ENCODE measurements at places on chromosomes 1 and 21.
A peak's percentile ranks its signal among the peaks of the same experiment; 100 is the strongest.

DNA sequence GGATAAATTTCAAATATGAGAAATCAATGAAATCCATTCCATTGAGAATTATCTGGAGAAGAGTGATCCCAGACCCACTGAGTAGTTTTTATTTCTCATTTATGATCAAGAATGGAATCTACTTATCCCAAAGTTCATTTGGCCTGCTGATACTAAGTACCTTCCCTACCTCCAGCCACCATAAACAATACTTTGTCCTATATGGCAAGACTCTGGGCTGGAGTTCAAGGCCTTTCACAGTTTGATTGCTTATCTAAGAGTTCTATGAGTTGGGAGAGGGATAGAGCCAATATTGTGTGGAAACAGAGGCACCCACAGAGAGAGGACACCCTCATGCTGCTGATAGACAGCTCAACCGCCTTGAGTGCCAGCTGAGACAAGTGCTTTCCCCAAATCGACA is 5.1 kb downstream of the PDZK1 start:
- DNase-seq, result no peak

- DNase-seq, result no peak
Measured at GRCh38 chr1:235883261-235883927, 16.7 kb upstream of the LYST start.

GRCh38 chr1:19000065-19000464 is 43.6 kb upstream of the IFFO2 start:
- no peak for DNase-seq

DNA sequence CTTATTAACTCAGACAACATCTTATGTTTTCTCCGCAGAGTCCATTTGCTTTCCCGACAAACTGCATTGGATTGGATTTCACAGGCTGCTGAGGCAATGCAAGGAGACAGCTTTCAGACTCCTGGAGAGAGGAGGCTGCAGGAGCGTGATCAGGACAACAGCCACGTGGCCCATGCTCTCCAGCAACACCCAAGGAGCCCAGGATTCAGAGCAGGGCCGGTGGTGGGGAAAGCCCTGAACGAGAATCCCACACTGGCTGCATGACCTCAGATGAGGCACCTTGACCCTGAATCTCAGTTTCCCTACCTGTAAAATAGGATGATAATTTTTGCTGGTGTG is 78.3 kb upstream of the NFASC start:
- DNase-seq, result no peak

- DNase-seq, result no peak
Measured at GRCh38 chr1:111565968-111566367, 53.6 kb upstream of the RAP1A start.

GRCh38 chr1:217989510-217989909 is 295.6 kb upstream of the RRP15 start:
- no peak for DNase-seq

DNA sequence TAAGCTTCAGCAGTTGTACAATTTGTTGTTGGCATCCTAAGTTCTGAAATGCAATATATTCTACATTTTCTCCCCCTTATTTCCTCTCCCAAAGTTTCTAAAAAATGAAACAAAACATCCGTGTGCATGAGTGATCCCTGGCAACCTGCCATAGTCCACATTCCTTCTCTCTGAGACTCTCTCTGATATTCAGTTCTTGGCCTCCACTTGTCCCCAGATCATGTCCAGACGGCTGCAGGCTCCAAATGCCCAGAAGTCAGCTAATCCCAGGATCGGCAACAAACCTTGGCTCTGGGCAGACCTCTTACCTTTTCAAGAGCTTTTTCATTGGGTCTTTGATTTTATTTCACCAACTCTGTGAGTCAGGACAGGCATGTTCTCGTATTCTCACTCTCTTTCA is 187.8 kb downstream of the ETS2 start:
- DNase-seq, result no peak

- no peak for DNase-seq
Measured at GRCh38 chr1:165876121-165876520, 48.7 kb downstream of the UCK2 start.

GRCh38 chr1:16020325-16020724 is 1.5 kb upstream of the CLCNKA start:
- no peak for DNase-seq

- no peak for DNase-seq
Measured at GRCh38 chr1:50110656-50111055, 1.9 kb downstream of the ELAVL4 start.

DNA sequence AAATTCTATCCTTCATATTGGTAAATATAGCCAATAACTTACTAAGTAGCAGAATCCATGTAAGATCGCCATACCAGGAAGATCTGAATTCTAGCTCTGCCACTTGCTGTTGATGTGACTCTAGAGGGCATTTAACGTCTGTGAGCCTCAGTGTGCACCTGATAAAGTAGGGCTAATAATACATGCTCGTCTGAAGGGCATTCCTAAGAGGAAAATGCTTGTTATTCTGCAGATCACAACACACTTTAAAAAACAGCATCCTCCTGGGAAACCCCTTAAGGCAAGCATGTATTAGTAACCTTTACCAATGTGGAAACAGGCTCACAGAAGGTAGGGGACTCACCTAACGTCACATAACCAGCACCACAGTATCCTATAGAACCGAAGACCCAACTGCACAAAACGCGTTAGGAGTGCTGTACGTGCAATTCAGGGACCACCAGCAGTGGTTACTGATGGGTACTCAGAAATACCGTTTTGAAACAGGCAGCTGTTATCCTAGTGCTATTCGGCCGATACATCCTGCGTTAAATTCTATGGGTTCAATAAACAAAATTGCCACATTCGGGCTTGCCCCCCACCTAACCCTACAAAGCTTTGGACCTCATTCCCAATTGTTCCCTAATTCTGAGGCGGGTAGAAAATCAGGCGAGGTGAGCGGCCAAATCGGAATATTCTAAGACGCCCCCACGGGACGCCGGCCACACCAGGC is 758 bp downstream of the DEPDC1 start:
- DNase-seq, result no peak

DNA sequence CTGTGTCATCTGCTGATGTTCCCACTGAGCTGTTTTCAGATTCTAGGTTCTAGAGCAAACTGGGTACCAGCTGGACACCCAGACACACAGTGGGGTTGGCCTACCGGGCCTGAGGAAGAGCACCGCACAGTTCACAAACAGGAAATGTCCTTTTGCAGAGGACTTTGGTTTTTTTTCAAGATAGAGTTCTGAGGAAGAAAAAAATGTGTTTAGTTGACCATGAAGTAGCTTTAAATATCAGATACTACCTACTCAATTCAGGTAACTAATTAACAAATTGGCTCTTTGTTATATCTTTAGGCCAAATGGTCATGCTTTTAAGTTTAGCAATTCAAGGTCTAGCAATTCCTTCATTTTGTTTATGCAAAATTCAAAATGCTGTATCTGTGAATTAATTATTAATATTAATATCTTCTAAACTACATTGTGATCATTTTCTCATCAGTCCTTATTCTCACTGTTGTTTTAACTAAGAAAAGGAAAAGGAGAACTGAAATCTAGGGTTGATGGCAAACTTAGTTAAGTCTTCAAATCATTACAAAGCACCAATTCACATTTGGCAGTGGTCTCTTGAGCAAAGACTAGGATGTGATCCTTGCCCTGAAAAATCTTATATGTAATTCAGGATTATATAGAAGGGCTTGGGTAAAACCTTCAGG is 17.2 kb upstream of the NCF2 start:
- no peak for DNase-seq

DNA sequence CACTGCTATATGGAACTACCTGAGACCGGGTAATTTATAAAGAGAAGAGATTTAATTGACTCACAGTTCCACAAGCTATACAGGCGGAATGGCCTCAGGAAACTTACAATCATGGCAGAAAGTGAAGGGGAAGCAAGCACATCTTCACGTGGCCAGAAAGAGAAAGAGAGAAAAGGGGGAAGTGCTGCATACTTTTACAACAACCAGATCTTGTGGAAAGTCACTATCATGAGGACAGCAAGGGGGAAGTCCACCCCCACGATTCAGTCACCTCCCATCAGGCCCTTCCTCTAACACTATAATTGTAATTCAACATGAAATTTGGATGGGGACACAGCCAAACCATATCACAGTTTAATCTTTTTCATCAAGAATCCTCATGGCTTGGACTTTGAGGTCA is 339.2 kb upstream of the AJAP1 start:
- DNase-seq, result no peak

DNA sequence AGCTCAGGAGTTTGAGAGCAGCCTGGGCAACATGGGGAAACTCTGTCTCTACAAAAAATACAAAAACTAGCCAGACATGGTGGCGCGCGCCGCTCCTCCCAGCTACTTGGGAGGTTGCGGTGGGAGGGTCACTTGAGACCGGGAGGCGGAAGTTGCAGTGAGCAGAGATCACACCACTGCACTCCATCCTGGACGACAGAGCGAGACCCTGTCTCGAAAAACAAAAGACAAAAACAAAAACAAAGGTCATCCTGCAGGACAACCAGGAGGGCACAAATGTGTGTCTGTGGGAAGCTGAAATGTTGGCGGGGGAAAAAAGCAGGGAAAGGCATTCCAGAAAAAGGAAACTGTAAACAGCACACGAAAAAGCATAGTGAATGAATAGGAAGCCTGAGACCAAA is 104.1 kb upstream of the HNRNPU start:
- no peak for DNase-seq

- no peak for DNase-seq
Measured at GRCh38 chr1:39959651-39960333, 4.8 kb downstream of the MFSD2A start.

DNA sequence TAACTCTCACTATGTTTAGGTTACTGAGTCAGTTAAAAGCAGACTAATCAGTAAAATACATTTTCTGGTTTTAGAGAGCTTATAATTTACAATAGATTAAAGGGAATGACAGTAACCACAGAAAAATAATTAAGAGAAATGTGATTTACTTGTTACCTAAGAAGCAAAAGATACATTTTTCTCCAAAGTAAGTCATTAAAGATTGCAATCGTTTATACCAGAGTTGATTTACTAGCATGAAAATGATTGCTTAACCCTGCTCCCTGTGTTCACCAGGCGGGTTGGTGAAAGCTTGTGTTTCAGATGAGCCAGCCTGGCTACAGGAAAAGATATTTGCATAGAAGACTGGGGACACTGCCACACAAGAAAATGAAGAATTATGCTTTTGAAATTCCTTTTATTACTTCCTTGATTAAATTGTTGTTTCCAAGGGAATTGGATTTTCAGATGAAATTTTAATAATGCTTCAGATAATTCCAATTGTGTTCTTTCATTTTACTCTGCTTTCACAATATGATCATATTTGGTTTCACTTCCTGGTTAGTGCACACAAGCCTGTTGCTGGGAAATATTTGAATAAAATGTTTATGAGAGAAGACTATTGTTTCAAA is 27.9 kb downstream of the LRRC8B start:
- DNase-seq, result no peak

DNA sequence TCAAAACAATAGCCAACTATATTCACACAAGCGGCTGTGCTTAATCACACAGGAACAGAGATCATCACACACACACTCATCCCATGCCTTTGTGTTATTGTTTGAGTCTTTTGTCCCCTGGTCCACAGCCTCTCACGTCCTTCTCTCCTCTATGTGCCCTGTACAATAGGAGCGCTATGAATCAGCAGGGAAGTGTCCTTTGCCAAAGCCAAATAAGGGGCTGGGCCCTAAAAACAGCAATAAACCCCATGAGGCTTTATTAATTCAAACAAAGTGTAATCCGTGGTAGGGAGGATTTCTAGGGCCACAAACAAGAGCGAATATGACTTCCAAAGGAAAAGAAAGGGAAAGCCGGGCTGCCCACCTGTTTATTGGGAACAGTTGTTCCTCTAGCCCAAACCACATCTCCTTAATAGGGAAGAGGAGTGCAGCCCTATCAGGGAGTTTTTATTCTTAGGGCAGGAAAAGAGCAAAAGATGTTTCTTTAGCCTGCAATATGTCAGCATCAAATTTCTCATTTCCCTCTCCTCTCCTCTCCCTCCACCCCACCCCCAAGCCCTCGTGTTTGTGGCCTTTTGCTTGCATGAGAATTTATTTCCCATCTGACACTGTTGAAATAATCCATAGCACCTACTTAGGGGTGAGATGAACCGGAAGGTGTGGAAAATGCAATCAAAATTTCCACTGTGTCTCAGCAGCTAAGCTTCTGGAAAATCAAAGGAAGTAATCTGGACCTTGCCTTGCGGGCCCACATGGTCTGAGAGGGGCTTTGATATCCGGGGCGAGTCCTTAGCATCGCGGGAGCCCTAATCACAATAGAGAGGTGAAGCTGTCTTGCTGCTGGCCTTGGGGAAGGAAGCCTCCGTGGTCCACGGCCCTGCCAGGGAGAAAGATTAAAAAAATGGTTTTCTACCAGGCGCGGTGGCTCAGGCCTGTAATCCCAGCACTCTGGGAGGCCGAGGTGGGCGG is 45.3 kb upstream of the ITPKB start:
- DNase-seq, result no peak

DNA sequence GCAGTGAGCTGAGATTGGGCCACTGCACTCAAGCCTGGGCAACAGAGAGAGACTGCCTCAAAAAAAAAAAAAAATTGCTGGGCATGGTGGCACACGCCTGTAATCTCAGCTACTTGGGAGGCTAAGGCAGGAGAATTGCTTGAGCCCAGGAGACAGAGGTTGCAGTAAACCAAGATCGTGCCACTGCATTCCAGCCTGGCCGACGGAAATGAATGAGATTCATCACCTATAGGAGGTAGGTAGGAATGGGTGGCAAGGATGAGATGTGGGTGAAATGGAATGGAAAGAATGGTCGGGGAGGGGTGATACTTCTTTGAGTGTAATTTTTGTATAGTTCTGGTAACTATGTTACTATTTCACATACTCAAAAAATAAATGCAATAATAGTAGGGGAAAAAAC is 15.4 kb downstream of the CTXND2 start:
- no peak for DNase-seq

DNA sequence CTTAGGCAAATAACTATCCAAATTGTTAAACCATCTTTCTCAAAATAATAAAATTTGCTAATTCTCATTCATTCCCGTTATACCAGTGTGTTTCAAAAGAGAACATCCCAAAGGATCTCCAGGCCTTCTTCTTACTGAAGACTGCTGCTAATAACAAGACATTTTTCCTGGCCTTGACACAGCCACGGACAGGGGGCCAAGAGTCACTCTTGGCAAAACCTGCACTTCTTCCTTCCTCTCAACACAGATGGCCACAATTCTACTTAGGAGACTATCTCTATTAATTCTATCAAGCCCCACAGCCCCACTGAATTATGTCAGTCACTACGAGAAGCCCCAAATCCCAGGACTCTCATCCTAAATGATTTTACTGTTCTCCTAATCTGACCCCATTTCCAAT is 86.0 kb downstream of the EVI5 start:
- DNase-seq, result no peak

- no peak for DNase-seq
Measured at GRCh38 chr1:206556047-206556749, 48.9 kb downstream of the RASSF5 start.

DNA sequence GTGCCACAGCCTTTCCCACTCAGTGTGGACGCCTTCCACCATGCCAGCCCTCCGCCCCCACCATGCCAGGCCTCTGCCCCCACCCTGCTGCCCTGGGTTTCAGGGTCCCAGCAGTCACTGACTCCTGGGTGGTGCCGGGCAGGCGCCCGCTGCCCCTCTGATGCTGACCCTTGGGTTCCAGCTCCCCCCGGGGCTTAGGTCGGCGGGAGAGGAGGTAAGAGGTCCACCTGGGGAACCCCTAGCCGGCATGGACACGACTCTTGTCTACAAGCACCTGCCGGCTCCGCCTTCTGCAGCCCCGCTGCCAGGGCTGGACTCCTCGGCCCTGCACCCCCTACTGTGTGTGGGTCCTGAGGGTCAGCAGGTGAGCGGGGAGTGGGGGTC is 7.0 kb upstream of the PFKL start:
- DNase-seq, result no peak

- DNase-seq, result no peak
Measured at GRCh38 chr21:16280686-16281091, 550.9 kb downstream of the USP25 start.

GRCh38 chr1:168135921-168136708 is 615 bp downstream of the GPR161 start:
- peak; percentile 59 for DNase-seq
